Chondrocyte (in vitro differentiated cells): ENCODE measurements at places on chromosomes 2 and 18. TPM values are rescaled to one million over a fixed set of nuclear protein-coding genes. Genes with fewer than 3 reads are reported as not detected.

Gene NLRC4
- not detected in 3 replicates for total RNA-seq

Gene RNASEH1
- total RNA-seq: 28.9 to 32.7 TPM (median 29.2 TPM) in 3 replicates

Gene POTEC
- not detected in 3 replicates for total RNA-seq

Gene RNF152
- total RNA-seq: 58.6 to 137 TPM (median 137 TPM) in 3 replicates

Gene CCL20
- 0.45 to 1.9 TPM (median 0.79 TPM) in 3 replicates for total RNA-seq

Gene NOP58
- 30.0 to 40.5 TPM (median 32.3 TPM) in 3 replicates for total RNA-seq

Gene EMILIN1
- total RNA-seq: 180 to 235 TPM (median 182 TPM) in 3 replicates

Gene LRRC30
- total RNA-seq: not detected in 3 replicates

Gene KLHL14
- not detected in 3 replicates for total RNA-seq

Gene GPBAR1
- total RNA-seq: 0.10 to 0.26 TPM (median 0.22 TPM) in 3 replicates

Gene CENPA
- total RNA-seq: 2.6 to 6.2 TPM (median 4.6 TPM) in 3 replicates

Gene SLC9A2
- total RNA-seq: not detected in 3 replicates

Gene TCF23
- not detected in 3 replicates for total RNA-seq

- no peak for DNase-seq
Measured at GRCh38 chr2:106332054-106332453, 136.2 kb downstream of the RGPD3 start.

GRCh38 chr18:44624052-44624451, 56.6 kb upstream of the SETBP1 start:
- no peak for DNase-seq

DNA sequence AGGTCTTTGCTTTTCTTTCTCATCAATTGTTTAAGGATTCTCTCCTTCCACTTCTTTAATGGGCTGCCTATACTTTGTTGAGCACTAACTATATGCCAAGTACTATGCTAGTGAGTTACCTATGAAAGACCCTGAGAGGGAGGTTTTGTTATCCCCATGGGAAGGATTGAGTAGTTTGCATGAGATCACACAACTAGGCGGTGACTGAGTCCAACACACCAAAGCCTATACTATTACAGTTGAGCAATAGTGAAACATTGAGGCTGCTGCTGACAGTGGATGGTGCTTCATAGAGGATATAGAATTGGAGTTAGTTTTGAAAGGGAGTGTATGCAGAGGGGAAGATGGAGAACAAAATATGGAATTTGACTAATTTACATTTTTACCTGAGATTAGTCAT, 15.8 kb downstream of the NABP1 start:
- DNase-seq: no peak

GRCh38 chr2:178271629-178272333, 77.5 kb downstream of the OSBPL6 start:
- DNase-seq: no peak

DNA sequence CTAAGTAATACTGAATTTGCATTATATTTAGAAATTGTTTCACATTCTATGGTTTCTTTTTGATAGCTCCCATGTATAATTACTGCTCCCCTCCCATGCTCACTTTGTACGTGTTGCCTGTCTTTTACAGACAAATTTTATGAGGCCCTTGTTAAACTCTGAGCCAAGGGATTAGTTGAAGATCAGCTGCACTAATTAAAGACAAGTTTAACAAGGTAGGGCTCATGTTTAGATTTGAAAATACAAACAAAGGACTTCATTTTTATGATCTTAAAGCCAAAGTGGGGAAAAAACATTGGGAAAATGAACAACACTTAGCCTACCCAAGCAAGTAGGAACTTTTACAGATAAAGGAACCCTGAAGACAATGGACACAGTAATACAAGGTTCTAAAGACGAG, 46.2 kb downstream of the ARHGAP28 start:
- DNase-seq: no peak

DNA sequence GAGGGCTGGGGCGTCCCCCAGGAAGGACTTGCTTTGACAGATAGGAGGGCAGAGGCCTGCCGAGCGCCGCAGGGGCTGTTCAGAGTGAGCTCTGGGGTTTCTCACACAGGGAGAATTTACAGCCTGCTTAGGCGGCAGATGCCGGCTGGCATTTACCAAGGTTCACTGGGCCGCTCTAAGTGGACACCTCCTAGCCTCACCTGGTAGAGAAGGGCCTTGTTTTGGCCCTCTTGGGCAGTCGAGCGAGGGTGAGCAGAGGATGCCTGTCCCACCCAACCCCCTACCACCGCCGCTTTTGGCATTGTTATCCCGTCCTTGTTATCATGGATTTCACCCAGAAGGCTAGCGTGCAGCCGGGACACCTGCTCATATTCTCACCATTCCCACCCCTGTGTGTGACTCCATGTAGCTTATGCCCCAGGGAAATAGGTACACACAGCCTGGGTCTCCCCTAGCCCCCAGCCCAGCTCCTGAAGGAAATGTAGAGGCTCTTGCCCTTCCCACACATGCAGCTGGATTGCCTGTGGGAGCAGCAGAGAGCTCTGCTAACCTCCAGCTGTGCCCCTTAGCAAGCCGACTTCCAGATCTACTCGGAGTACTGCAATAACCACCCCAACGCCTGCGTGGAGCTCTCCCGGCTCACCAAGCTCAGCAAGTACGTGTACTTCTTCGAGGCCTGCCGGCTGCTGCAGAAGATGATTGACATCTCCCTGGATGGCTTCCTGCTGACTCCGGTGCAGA, 52.4 kb downstream of the FAM168B start:
- DNase-seq: no peak

DNA sequence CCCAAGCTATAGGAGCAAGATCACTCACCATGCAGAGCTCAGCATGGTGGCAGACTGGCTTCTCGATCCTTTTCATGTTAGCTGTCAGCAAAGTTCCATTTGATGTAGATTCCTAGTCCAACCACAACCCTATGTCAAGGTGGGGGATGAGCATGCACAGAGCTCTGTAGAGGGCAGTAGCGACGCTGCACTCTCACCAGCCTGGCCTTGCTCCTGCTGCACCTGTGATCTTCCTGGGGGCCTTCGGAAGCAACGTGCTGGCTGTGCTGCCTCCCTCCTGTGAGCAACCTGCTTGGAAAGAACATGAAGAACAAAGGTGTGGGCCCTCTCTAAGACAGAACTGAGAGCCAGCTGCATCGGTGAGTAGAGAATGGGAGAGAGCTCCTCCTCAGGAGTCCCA, 479.4 kb upstream of the MYT1L start:
- DNase-seq: no peak

GRCh38 chr2:20931346-20931745, 108.4 kb upstream of the LDAH start:
- DNase-seq: no peak

- DNase-seq: no peak
Measured at GRCh38 chr2:4992226-4992625, 700.0 kb upstream of the SOX11 start.

GRCh38 chr18:66994790-66995189, 390.9 kb upstream of the CDH19 start:
- DNase-seq: no peak

DNA sequence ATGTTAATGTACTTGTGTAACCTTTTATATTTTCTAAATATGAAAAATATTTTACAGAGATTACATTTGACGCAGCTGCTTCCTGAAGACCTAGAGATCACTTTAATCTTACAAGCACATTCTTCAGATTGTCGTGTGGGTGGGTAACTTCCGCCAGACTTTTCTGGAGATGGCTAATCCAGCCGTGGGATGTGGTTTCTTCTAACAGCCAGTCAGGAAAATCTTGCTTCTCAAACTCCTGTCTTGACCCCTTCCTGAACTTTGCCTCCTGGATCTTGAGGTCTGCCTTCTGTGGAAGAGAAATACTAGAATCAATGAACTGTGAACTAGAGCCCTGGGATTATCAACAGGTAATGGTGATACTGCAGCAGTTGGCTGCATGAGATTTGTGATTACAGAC, 401.6 kb upstream of the TNP1 start:
- DNase-seq: no peak

- no peak for DNase-seq
Measured at GRCh38 chr2:196415384-196415783, 224.1 kb upstream of the CCDC150 start.

DNA sequence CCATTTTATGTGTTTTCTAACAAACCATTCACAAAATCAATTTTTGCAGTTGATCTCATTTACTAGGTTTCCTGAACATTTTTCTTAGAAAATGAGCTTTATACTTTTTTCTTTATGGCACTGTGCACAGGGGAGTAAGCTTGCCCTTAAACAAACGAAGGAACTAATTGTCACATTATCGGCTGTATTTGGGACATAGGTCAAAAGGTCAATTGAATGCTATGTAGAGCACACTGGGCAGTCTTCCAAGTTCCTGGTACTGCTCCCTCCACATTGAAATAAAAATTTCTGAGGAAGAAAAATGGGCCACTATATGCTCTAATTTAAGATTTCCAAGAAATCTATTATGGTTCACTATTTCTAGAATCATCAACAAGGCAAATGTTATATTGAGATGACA, 93.6 kb upstream of the TMEFF2 start:
- no peak for DNase-seq

GRCh38 chr2:122575076-122575475, 819.6 kb downstream of the TSN start:
- DNase-seq: no peak

GRCh38 chr18:23903971-23904370, 110.6 kb upstream of the TTC39C start:
- no peak for DNase-seq

GRCh38 chr2:9782197-9782719, 61.0 kb upstream of the TAF1B start:
- DNase-seq: no peak
